BJ (cell line): ENCODE measurements at places on chromosomes 7 and 10. TPM values are rescaled to one million over a fixed set of nuclear protein-coding genes. Genes with fewer than 3 reads are reported as not detected.

DNA sequence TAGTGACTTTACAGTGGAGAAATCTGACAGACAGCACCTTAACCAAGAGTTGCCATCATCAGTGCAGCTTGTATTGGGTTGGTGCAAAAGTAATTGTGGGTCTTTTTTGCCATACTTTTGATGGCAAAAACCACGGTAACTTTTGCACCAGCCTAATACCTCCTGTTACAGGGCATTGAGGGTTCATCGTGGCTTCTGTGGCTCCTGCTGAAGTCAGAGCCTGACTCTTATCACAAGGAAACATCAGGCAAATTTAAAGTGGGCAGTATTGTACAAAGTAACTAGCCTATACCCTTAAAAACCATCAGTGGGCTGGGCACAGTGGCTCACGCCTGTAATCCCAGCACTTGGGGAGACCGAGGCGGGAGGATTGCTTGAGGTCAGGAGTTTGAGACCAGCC lies 117.4 kb downstream of the HECW1 start:
- no peak for DNase-seq

Gene ACTL6B
- not detected in 2 replicates for polyA plus RNA-seq

DNA sequence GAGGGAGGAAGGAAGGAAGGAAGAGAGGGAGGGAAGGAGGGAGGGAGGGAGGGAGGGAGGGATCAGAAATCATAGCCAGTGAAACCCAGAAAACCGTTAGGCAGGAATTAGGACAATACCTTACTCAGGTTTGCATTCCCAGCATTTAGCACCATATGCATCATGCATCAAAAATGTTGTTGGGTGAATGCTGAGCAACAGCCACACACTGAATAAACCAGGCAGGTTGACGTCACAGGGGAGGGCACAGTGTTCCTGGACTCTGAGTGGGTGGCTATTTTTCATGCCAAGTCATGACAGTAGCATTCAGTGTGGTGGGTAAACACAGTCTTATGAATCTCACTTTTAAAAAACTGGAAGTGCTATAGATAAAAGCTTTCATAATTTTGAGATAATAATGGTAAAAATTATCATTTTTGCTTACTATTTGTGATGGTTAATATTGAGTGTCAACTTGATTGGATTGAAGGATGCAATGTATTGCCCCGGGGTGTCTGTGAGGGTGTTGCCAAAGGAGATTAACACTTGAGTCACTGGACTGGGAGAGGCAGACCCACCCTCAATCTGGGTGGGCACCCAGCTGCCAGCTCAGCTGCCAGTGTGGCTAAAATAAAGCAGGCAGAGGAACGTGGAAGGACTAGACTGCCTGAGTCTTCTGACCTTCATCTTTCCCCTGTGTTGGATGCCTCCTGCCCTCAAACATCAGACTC lies 199.1 kb upstream of the PRKCQ start:
- peak; percentile 82 for DNase-seq

GRCh38 chr7:45026984-45027773 lies 27.2 kb downstream of the CCM2 start:
- DNase-seq = no peak
